ENCODE measurements at places on chromosomes 3 and 15.

DNA sequence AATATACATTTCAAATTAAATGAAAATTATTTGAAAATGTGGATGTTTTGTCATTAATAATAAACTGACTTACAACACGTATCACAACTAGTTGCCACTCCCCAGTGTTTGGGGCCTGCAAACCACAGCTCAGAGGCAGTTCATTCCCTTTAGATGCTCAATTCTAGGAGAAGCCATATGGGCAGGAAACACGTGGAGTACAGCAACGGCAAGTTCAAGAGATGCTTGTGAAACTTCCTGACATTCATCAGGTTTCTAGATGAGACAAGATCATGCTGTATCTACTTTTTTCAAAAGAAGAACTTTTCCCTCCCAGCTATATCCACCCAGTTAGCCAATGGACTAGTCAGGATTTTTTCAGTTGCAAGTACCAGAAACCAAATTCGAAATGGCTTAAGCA, 17.6 kb upstream of the PLA2G4D start:
- DNase-seq, result no peak

DNA sequence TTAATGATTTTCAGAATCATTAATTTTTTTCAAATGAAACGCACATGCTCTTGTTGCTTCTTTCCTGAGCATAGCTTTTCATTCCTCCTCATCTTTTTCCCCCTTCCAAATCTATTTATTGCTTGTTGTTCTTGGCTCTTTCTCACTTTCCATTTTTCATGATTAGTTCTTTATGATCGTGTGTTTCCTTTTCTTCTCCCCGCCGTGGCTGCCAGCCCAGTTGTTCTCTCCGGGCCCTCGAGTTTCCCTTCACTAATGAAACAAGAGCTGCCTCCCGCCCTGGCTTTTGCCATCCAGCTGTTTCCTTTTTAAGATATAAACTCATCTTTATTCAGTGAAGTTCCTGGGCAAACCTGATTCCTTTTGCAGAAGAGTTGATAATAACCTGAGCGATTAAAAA, 170.2 kb upstream of the NR2F2 start:
- no peak for DNase-seq

- no peak for DNase-seq
These were observed 74.2 kb downstream of the GTF2E1 start for GRCh38 chr3:120816728-120817127.

DNA sequence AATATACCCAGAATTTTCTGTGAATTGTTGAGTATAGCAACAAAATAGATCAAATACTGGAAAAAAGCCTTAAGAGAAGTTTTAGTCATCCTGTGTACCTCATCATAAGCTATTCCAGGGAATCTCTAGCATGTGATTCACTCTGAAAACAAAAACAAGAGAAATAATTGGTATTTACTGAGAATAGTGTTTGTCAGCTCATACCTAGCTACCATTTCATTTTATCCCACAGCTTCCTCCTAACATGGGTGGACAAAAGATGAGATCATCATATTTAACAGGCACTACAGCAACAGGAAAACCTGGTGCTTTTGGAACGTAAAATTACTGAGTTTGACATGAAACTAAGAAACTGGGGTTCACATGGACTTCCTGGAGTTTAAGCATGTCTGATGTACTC, 753.5 kb upstream of the NECTIN3 start:
- DNase-seq, result no peak

All from GM10248 (cell line).